ENCODE measurements at places on chromosomes 5 and 9.

- DNase-seq, result no peak
Measured at GRCh38 chr5:116578676-116579075, 4.1 kb upstream of the SEMA6A start.

- no peak for DNase-seq
Measured at GRCh38 chr5:127947941-127948340, 135.6 kb upstream of the SLC12A2 start.

DNA sequence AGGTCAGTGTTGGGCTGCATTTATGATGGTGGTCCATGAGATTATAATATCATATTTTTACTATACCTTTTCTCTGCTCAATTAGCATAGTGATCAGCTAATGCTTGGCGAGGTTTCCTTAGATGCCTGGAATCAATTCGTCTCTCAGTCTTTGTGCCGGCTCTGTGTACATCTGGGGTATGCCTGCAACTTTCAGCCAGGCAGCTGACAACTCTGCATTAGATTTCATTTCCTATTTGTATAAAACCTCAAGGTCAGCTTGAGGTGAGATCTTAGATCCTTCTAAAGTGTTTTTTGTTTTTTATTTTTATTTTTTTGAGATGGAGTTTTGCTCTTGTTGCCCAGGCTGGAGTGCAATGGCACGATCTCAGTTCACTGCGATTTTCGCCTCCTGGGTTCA, 86.8 kb downstream of the MELK start:
- DNase-seq, result no peak

- DNase-seq, result no peak
Measured at GRCh38 chr5:32231241-32231640, 57.1 kb upstream of the GOLPH3 start.

- no peak for DNase-seq
Measured at GRCh38 chr9:117233016-117233415, 181.8 kb downstream of the ASTN2 start.
